DMS79 treated with DMSO at 0.1 percent for 48 hours (cell line): ENCODE measurements at places on chromosomes 6 and 20.

- DNase-seq = no peak
These were observed 20.2 kb downstream of the SHLD1 start for GRCh38 chr20:5770231-5770986.

GRCh38 chr6:1708122-1708521 is 98.4 kb downstream of the FOXC1 start:
- DNase-seq = peak; percentile 43

GRCh38 chr6:20747991-20748390 is 213.7 kb downstream of the CDKAL1 start:
- DNase-seq = peak; percentile 37

GRCh38 chr6:20291764-20292580 is 79.7 kb upstream of the MBOAT1 start:
- DNase-seq = peak; percentile 85

DNA sequence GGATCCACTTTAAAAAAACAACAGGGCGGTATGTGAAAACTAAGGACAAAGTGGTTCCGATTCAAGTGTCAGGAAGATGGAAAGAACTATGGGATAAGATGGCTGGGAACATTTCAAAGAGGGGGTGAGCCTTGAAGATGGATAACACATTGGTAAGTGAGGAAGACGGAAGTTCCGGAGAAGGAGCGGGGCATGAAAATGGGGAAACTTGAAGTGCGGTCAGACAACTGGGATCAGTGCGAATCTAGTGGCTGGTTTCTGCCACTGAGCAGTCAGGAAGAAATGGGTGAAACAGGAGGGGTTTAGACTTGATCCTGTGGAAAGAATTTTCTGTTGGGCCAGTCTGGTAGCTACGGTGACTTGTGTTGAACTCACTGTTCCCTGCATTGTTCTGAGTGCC is 1.2 kb downstream of the NAA20 start:
- DNase-seq = no peak

GRCh38 chr20:2596673-2597279 is 55.7 kb upstream of the NOP56 start:
- no peak for DNase-seq

DNA sequence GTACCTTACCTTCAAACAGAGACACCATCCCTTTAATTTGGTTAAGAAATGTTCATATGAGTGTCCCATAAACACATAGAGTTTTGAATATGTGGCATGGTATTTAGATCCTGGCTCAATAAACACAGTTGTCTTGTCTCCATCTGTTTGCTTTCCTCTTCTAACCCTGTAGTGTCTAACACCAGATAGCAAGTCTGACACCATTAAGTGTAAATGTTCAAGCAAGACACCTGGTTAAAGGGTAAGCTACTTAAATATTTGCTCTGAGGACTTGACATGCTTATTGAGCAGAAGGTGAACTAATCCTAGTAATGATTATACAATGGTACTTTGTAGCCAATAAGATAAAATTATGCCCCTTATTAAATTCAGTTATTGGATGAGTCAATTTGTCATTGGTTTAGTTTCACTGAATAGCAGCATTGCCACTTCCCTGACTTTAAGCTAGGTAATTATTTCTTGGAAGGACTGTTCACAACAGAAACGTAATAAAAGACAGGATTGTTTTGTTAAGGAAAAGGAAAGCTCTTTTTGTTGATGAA is 26.9 kb upstream of the GOPC start:
- DNase-seq = no peak

DNA sequence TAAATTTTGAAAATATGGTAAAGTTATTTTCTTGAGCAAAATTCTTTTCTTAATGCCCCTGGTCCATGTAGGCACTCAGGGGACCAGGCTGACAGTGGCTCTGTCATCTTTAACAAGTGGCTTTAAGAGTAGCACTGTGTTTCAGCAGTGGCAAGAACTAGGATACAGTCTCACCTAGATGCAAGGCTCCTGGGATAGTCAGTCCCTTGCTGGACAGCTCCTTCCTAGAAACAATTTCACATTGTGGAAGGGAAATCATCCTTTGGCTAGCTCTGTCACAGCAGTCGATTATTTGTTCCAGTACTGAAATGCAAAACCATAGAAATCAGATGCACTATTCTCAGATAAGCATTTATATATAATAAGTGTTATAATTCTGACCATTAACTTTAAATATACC is 175.4 kb upstream of the KCNQ5 start:
- DNase-seq = no peak

DNA sequence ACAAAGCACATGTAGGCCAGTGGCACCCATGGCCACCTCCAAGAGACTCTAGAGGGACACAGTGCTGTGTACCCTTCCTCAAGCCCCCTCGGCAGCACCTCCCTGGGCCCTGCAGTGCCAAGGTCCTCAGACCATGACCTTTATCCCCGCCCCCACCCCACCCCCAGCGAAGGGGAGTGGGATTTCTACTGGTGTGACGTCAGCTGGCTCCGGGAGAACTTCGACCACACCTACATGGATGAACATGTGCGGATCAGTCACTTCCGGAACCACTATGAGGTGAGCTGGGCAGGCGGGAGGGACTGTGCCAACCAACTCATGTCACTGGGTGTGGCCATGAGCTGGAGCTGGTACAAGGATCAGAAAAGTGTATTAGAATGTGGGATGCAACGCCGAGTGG is 38.0 kb downstream of the TTLL9 start:
- no peak for DNase-seq

DNA sequence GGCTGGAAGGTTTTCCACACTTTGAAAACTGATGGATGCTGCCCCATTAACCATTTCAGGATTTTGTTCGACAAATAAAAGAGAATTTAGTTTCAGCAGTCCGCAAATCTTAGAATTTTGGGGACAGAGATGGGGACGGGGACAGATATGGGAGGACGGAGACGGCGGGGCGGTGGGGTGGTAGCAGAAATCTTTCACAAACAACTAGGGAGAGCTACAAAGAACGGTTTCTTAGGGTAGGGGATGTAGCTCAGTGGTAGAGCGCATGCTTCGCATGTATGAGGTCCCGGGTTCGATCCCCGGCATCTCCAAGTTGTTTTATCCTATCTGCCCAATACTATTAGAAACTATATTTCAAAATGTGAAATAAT is 15.1 kb downstream of the HMGN4 start:
- DNase-seq = peak; percentile 52

DNA sequence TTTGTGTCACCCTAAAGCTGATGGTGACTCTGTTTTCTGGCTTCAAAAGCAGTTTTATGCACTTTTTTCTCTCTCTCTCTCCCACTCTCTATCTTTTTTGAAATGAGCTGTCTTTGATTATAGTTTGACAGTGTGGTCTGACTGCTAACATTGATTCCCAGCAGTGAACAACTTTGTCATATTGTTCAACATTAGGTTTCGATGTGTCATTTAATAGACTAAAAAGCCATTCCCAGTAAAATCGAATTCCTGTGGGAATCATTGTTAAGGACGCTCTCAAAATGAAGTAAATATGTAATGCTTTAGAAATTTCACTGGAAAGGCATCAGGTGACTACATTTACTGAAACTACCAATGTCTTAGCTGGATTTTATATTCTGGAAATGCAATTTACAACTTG is 69.9 kb upstream of the FLRT3 start:
- DNase-seq = no peak

DNA sequence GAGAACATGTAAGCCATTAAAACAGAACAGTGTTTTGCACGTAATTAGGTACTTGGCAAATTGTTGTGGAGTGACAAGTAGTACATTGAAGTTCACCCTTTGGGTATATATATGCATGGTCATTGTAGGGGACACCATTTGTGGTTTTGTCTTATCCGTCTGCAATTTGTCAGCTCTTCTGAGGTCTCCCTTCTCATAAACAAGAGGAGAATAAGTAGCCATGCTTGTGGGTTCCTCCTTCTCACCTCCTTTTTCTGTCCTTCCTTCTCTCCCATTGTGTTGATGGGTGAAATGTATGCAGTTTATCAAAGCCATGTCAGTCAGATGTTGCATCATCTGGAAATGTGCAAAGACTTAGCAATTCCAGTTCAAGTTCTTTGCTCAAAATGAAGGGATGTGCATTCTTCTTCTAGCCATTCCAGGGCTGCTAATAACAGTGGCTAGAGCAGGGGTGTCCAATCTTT is 70.9 kb downstream of the QKI start:
- DNase-seq = no peak

- no peak for DNase-seq
These were observed 72.1 kb downstream of the SHPRH start for GRCh38 chr6:145892026-145892425.

DNA sequence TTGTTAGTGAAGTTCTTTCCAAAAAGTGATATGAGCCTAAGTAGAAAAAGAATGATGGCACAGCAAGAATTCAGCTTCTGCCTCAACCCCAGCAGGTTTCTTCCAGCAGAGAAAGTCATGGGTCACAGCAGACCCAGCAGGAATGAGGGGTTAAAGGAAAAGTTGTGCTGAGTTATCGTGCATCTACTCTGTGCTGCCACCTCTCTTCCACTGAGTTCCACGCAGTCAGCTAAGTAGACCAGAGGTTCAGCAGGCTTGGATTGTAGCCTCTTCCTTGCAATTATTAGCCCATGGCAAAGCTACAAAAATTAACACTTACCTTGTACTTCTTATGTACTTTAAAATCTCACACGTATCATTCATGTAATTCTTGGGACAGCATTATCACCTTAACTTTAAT is 510.8 kb downstream of the PTPRT start:
- no peak for DNase-seq

DNA sequence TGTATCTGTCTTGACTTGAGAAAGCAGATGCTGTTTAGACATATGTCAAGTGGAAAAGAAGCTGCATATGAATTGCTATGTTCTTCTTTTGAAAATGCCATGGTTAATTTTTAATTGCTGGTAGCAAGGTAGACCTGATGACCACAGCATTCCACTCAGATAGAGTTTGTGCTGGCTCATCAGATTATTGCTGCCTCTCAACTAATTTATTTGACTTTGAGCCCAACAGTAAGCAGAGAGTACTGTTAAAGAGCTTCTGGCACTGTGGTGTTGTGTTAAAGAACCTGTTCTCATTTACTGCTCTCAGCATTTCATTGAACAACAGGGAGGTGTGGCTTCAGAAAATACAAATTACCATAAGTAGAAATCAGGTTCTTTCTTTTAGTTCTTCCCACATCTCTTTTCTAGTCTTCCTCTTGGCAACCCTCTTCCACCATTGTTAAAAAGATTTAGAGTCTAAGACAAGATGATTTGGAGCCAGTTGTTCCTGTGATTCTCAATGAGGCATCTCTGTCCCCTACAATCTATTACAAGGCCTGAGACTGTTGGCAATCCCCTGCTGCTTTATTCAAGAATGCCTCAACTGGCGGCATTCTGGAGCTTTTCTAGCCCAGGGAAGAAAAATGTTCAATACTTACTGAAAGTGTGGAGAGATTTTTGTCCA is 967.6 kb upstream of the GJE1 start:
- peak; percentile 87 for DNase-seq

DNA sequence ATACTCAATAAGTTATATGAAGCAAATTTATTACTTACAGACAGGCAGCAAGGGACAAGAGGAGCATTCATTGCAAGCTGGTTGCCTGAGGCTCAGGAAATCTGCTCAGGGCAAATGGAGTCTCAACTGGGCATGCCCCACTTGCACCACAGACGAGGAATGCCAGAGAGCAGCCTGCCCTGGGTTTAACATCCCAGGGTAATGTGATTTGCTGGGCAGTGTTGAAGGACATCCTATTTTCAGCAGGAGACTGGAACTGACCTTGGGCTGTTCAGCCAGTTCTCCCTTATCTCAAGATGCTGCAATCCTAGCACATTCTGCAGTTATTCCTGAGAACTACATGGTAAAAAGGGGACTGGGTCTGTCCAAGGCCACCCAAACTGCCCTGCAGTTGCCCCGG is 3.8 kb upstream of the ENTPD6 start:
- DNase-seq = no peak

DNA sequence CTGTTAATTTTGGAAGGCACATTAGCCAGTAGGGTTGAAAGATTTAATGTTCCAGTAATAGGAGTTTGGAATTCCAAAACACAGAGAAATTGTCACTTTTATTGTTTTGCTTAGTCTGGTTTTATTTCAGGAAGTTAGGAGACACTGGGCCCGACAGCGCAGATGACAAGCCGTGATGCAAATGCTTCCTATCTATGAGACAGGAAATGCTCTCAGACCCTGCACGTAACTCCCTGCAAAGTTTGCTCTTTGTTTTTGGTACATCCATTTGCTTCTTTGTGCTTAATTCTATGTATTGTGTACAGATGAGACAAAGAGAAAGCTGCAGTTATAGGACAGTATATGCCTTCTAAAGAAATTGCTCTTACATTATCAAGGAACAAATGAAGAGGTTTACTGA is 201.6 kb upstream of the SGK1 start:
- DNase-seq = no peak

- no peak for DNase-seq
These were observed 402.9 kb upstream of the CITED2 start for GRCh38 chr6:139777202-139777970.

DNA sequence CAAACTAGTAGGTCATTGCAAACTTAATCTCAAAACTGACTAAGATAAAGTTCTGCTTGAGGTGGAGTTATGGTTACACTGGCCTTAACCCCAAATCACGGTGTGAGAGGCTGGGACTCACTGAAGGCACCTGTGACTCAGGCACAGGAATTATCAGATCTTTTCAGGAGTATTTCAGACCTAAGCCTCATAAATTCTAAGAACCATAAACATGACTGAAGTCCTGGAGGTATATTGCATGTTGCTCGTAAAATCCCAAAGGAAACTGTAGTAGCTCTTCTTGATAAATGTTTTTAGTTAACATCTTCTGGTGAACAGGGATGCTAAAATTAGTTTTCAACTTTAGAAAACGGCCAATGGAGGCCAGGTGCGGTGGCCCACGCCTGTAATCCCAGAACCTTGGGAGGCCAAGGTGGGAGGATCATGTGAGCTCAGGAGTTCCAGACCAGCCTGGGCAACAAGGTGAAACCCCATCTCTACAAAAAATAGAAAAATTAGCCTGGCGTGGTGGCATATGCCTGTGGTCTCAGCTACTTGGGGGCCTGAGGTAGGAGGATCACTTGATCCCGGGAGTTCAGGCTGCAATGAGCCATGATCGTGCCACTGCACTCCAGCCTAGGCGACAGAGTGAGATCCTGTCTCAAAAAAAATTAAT is 36.5 kb downstream of the DZANK1 start:
- DNase-seq = no peak

- DNase-seq = no peak
These were observed 520.2 kb downstream of the EYS start for GRCh38 chr6:65186826-65187225.

GRCh38 chr6:35973670-35974222 is 50.7 kb downstream of the SLC26A8 start:
- no peak for DNase-seq

DNA sequence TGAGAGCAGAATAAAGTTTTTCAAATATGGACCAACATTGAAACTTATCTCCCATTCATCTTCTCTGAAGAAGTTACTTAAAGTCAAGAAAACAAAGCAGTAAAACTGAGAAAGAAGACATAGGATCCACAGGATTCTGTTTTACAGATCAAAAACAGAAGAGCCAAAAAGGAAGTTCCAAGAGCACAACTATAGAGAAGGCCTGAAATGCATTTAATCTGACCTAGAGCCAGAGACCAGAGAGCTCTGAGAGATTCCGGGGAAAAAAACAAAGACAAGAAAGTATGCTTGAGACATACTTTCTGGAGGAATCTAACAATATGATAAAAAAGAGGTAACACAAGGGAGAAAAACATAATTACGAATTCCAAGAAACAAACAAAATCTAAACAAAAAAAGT is 26.1 kb downstream of the SRPK1 start:
- no peak for DNase-seq

- DNase-seq = no peak
These were observed 59.1 kb upstream of the NEDD9 start for GRCh38 chr6:11291582-11291981.

GRCh38 chr6:142878407-142878806 is 66.6 kb downstream of the HIVEP2 start:
- DNase-seq = no peak

- no peak for DNase-seq
These were observed 120.0 kb downstream of the FOXC1 start for GRCh38 chr6:1729750-1730140.
